Left lobe of liver (tissue), 2 donors: ENCODE measurements at places on chromosomes 4 and X. TPM values are rescaled to one million over a fixed set of nuclear protein-coding genes. Genes with fewer than 3 reads are reported as not detected.
A peak's percentile ranks its signal among the peaks of the same experiment; 100 is the strongest.

GRCh38 chr4:925171-925570 is 6.9 kb downstream of the GAK start:
- DNase-seq: no peak

GRCh38 chr4:176539785-176540175 is 220.0 kb downstream of the SPCS3 start:
- no peak for DNase-seq

- DNase-seq: no peak
Observed at GRCh38 chr4:60794372-60794771, 405.8 kb upstream of the ADGRL3 start.

DNA sequence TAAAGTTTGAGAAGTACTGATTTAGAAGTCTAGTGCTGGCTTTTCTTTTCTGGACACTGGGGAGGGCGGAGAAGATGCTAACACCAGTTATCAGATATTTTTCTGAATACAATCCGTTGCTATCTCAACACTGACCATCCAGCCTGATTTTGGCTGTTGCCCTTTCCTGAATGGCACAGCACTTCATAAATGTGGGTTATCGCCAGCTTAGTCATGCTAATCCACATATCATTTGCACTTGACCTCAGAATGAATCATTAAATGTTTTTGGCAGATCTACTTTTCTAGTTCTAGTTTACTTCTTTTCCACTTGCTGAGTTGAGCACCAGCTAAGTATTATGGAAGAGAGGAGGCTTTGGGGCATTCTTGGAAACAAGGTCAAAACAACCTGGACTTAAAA is 60.8 kb upstream of the ESX1 start:
- DNase-seq: no peak

DNA sequence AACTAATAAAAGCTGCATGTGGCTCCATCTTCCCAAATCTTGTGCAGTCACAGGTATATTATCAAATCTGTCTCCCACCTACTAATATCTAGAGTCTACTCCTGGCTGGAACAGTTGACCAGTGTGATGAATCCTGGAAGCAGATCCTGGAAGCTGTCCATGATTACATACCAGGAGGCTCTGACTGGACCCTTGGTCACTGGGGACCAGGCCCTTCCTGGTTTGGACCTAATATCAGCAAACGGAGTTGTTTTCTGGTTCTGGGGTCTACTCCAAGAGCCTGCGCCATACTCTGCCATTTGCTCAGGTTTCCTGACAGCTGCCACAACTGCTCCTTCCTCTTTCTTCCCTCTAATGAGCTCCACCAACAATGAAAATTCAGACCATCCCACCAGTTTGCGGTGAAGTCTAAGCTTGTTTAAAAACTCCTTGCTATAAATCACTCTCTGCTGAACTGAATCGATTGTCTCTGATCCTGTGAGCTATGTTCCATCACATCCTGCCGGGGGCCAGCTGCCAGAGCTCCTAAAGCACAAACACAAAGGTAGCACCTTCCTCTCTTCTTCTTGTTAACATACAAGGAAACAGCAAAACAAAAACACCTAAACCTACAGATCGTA is 114.2 kb downstream of the PALLD start:
- DNase-seq: no peak

DNA sequence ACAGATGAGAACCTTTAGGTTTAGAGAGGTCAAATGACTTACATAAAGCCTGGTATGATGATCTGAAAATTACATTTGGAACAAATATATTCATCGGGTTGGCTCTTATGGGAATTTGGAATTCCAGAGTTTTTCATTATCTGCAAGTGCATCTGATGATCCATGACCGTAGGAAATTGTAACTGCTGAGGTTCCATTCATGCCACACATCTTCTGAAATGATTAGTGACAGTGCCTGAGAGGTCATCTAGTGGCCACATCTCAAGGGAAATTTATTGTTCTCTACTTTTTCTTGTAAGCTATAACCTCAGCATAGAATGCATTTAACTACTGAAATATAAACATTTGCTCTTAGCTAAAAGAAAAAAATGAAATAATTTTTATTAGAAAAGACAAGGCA is 105.8 kb upstream of the NWD2 start:
- DNase-seq: no peak

DNA sequence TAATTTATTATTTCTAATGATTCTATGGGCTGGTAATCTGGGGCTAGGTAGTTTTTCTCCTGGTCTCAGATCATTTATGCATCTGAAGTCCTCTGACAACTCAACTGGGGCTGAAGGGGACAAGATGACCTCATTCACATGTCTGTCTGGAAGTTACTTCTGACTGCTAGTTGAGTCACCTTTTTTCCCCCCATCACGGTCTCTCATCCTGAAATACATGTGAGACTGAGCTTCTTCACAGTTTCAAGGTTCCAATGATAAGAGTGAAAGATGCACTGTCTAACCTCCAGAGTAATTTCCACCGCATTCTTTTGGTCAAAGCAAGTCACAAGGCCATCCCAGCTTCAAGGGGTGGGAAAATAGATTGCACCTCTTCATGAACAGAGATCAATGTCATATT is 356.7 kb upstream of the RPS6KA3 start:
- DNase-seq: no peak

- no peak for DNase-seq
Observed at GRCh38 chrX:10159145-10159468, 2.3 kb downstream of the CLCN4 start.

- DNase-seq: no peak
Observed at GRCh38 chrX:44891642-44892041, 18.7 kb downstream of the KDM6A start.

- DNase-seq: no peak
Observed at GRCh38 chrX:109709129-109709631, 23.9 kb downstream of the ACSL4 start.

The GRIPAP1 gene
- total RNA-seq: 22.7 TPM

DNA sequence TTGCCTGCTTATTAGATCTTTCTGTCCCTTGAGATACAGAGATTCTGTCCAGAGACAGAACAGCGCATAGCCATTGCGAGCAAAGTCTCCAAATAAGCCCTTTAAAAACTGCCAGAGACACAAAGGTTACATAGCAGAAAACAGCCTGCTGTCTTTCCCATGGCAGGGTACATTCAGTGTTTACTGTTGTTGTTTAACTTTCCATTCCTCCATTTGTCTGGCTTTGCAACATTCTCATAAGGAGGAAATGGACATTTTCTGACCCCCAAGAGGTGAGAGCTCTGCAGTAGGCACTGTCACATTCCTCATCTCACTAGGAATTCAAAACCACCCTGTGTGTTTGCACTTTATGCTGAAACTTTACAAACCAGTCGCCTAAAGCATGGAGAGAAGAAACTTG is 48.3 kb downstream of the PDE5A start:
- no peak for DNase-seq

The ADGRG4 gene
- 0.13 TPM for total RNA-seq

- peak; percentile 91 for DNase-seq
Observed at GRCh38 chr4:55345980-55346850, at the start of gene SRD5A3. Gene SRD5A3 (plus strand): TSS chr4:55346242. CDS start chr4:55346337, 95 bp downstream.

- DNase-seq: no peak
Observed at GRCh38 chr4:172986114-172986513, 182.5 kb upstream of the GALNT7 start.

GRCh38 chr4:65552057-65552456 is 118.2 kb downstream of the EPHA5 start:
- DNase-seq: no peak

The WDR17 gene
- total RNA-seq: 0.23 TPM

- no peak for DNase-seq
Observed at GRCh38 chrX:11209798-11210414, 83.3 kb upstream of the AMELX start.

The CLNK gene
- not detected for total RNA-seq

GRCh38 chr4:112257098-112257497 is 25.5 kb downstream of the AP1AR start:
- no peak for DNase-seq

GRCh38 chrX:115679460-115679859 is 118.5 kb downstream of the PLS3 start:
- DNase-seq: no peak

GRCh38 chr4:46329118-46329976 is 60.6 kb downstream of the GABRA2 start:
- DNase-seq: no peak

DNA sequence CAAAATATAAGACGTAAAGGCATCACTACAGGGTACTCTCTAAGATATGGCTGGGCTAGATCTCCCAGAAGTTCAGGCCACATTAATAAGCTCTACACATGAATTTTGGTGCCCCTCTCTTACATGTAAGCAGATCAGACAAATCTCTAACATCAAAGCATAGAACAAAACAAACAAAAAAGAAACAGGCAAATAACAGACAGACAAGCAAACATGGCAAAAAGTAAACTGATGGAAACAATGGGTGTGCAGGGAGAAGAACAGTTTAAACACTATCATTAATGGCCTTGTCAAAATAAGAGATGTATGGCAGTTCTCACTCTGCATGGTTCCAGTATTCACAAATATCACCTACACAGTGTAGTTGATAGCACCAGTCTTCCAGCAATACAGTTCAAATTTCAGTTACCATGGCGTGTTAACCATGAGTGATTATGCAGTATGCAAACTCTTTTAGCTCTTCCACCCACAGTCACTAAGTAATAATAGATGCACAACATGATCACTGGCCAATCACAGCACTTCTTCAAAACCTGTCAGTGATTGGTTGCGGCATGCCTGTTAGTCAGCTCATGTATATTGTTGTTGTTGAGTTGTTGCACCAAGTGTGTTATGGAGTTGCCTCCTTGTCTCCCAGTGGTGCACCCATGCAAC is 110.7 kb upstream of the TLR3 start:
- DNase-seq: no peak

DNA sequence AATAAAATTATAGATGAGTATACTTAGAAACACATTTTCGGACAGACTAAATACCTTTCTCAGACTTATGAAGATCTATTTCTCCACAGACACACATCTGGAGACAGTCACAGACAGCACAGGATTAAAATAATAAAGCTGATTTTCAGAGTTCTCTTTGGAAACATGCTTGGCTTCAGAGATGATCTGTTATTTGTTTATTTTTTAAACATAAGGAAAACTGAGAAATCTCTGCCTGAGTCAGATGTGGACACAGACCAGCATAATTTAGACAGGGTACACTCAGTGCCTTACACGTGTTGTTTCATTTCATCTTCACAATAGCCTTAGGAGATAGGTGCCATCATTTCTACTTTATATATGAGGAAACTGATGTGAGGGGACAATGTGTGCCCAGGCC is 92.1 kb downstream of the SLC9A7 start:
- no peak for DNase-seq

The MAGEA9B gene
- not detected for total RNA-seq

GRCh38 chrX:102975016-102975415 is 37.9 kb downstream of the RAB40AL start:
- no peak for DNase-seq

DNA sequence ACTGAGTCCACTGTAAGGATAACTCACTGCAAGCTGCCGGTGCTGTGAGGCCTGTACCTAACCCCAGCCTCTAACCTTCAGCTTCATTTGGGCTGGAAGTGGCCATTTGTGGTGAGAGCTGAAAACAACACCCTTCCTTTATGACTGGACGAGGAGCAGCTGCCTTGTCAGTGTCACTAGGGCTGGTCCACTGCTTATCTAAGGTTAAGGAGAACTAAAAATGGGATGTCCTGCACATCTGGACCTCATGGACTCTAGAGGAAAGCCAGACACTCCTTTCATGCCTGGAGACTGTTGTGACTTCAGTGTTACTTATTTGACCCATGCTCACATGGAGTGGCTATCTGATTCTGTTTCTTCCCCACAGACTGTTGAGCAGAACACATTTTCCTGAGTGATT is 139.9 kb downstream of the ZNF518B start:
- DNase-seq: no peak

DNA sequence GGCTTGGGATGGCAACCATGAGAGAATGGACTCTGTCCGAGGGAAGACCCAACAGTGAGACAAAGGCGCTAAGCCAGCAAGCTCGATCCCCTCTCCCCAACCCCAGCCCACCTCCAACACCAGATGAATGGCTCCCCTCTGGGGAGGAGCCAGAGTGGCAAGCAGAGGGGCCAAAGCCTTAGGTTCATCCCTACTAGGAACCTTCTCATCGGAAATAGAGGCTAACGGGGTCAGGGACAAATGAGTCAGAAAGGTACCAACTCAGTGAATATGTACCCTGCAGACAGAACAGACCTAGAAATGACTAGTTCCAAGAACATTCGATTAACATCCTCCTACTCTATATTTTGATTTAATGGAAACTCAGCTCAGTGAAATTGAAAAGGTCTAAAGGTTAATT is 73.9 kb downstream of the NSG1 start:
- no peak for DNase-seq

The ZCCHC12 gene
- not detected for total RNA-seq

The GAGE12E gene
- not detected for total RNA-seq

- no peak for DNase-seq
Observed at GRCh38 chrX:31499109-31499508, 427.3 kb upstream of the FTHL17 start.

GRCh38 chr4:175906384-175906783 is 94.3 kb upstream of the GPM6A start:
- DNase-seq: no peak

DNA sequence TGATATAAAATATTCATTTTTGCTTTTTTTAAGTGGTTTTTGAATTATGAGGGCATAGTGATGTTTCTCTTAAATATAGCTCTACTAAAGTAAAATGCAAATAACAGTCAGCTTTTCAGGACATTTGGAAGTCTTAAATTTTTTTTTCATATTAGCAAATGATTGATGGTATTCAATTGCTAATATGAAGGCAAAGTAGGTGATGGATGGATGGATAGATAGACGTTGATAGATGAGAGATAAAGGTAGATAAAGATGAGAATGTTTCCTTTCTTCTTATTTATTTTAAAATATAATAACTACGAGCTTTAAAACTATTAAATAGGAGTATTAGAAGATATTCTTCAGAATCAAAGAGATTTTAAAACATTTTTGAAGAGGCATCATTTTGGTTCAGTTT is 83.7 kb downstream of the FBXO8 start:
- DNase-seq: no peak

- no peak for DNase-seq
Observed at GRCh38 chr4:61385256-61385655, 185.1 kb downstream of the ADGRL3 start.

The TEX13D gene
- not detected for total RNA-seq

- no peak for DNase-seq
Observed at GRCh38 chr4:7722766-7723387, 216.8 kb downstream of the AFAP1 start.

DNA sequence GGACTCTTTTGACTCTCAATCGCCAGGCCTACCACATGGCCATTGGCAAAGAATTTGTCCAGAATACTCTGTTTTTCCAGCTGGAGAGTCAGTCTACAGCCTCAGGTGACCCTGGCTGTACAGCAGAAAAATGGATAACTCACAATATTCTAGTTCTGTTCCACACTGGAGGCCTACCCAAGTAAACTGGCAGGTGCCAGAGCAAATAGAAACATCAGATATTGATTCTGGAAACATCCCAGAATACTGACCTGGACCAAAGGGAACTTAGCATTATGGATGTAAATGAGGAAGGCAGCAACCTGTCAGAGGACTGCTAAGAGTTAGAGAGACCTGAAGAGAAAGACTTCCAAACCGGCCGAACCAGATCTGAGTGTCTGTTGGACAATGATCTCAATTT is 147.9 kb upstream of the SMAD1 start:
- DNase-seq: peak; percentile 59
